ENCODE measurements at places on chromosomes 16 and 17.
A peak's percentile ranks its signal among the peaks of the same experiment; 100 is the strongest.

GRCh38 chr16:70800781-70801480 lies at the start of gene VAC14:
TSS of gene VAC14 (minus strand) at chr16:70801158. CDS start at chr16:70800900, 258 bp downstream.
- DNase-seq: peak; percentile 96

GRCh38 chr16:379183-379960 lies 2.4 kb downstream of the PGAP6 start:
- DNase-seq: no peak

- no peak for DNase-seq
These were observed 71.8 kb upstream of the METRNL start for GRCh38 chr17:83007504-83008185.

- DNase-seq: no peak
These were observed 593 bp upstream of the WDR45B start for GRCh38 chr17:82648742-82649331.

GRCh38 chr17:82698974-82699442 lies 510 bp upstream of the RAB40B start:
- no peak for DNase-seq

GRCh38 chr16:6374821-6375220 lies 957.8 kb upstream of the RBFOX1 start:
- DNase-seq: no peak
